ENCODE measurements at places on chromosomes 7 and 10.

- no peak for DNase-seq
Observed at GRCh38 chr7:25068502-25069213, 56.4 kb downstream of the CYCS start.

GRCh38 chr10:24721229-24722106 is 2.2 kb downstream of the ARHGAP21 start:
- no peak for DNase-seq

DNA sequence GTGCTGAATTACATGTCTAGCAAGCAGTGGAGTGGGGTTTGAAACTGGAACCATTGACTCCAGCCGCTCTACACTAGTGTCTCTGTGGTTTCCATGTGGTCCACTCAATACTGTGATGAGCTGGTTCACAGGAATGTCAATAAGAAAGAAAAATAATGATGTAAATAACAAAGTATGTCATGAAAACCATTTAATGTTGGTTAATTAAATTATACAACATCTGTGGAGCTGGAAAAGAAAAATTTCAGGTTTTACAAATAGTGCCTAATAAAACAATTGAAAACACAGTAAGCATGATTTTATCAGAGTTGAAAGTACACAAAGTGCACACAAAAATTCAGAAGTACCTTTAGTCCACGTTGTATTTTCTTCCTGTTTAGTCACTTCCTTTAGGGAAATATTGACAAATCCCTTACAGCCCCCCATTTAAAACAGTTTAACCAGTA is 28.7 kb upstream of the NAMPT start:
- no peak for DNase-seq

DNA sequence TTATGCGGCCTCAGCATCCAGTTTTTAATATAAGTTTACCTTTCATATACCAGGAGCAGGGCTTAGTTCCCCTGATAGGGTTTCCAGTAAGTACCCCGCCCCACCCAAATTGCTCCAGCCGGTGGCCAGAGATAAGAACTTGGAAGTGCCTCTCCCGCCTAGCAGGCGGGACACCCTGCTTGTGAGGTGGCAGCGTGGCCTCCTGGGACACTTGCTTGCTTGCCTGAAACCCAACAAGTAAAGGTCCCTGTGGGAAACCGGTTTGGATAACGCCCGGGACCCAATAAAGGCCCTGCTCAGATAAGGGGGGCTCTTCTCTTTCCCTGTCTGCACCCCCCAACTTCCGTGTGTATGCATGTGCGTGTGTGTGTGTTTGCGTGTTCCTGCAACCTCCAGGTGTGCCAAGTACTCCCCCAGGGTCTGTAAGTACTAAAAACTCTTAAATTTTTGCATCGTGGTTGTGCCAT is 154.3 kb downstream of the ARHGAP21 start:
- DNase-seq, result no peak

DNA sequence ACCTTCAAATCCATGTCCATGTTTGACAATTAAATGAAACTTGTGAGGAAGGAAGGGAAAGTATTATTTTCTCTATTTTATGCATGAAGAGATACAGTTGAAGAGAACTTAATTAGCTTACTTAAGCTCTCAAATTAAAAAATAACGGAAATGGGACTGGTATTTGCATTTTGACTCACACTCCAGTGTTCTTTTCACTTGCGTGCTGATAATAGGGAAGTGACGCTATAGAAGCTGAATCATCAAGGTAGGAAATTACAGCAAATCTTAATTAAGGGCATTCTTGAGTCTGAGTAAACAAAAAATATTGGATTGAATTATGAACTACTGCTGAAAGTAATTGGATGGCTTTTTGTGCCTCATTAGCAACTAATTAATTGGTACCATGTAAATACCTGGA is 44.0 kb upstream of the NPVF start:
- DNase-seq, result no peak

- DNase-seq, result no peak
Observed at GRCh38 chr7:157238087-157238486, 98.7 kb upstream of the DNAJB6 start.

All from SIG-M5 (cell line).